ENCODE measurements at places on chromosomes 4 and X.

- no peak for DNase-seq
These were observed 225.5 kb downstream of the PARM1 start for GRCh38 chr4:75158451-75158850.

DNA sequence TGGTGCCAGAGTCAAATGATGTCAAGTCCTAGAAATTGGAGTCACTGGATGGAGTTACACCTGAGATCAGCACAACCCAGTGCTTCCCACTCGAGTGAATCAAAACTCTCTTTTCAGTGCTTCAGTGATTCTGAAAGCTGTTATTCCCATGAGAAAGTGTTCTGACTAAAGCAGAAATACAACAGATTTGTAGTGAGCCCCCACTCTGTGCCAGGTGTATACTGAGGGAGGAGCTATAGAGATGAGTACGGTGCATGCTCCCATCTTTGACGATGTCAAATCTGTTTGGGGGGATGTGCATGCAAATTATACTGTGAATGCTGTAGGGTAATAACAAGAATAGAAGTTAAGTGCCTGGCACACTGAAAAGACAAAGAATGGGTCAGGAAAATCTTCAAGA is 330.2 kb downstream of the HS3ST1 start:
- no peak for DNase-seq

DNA sequence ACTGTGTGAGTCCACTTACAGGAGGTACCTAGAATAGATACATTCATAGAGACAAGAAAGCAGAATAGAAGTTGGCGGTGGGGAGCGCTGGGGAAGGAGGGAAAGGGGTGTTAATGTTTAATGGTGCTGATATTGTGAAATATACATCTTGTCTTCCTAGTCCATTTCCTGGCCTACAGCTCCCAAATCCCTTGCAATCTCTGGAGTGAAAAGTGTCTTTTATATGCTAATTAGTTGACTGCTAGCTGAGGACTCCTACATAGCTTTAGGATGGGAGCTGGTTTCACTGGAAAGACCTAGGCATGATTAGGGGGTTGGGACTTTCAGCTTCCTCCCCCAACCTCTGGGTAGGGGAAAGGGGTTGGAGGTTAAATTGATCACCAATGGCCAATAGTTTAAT is 36.0 kb downstream of the FUNDC1 start:
- no peak for DNase-seq

- DNase-seq = no peak
These were observed 17.3 kb upstream of the FMR1 start for GRCh38 chrX:147894366-147894963.

DNA sequence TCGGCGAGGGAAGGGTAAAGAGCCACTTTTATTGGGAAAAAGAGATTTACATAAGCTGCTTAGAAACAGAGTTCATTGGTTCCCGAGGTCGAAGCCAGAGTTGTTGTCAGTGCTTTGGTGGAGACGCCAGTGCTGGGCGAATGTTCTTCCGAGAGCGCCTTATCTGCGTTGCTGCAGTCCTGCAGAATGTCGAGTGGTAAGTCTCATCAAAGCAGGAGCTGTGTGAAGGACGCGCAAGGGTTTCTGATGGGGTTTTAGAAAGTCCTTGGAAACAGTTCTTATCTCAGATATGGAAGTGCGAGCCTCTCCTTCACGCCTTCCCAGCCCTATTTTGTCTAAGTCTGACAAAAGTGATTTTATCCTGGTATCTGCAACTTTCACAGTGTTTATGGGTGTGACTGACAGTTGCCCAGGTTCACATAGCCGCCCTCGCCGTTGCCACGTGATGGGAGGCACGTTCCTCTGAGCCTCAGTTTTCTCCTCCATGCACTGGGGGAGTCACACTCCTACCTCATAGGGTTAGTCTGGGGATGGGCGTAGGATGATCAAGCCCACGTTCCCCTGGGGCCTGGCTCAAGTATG is 47.3 kb upstream of the NSG1 start:
- DNase-seq = no peak

- DNase-seq = no peak
These were observed 219.9 kb downstream of the BCOR start for GRCh38 chrX:39877905-39878304.

DNA sequence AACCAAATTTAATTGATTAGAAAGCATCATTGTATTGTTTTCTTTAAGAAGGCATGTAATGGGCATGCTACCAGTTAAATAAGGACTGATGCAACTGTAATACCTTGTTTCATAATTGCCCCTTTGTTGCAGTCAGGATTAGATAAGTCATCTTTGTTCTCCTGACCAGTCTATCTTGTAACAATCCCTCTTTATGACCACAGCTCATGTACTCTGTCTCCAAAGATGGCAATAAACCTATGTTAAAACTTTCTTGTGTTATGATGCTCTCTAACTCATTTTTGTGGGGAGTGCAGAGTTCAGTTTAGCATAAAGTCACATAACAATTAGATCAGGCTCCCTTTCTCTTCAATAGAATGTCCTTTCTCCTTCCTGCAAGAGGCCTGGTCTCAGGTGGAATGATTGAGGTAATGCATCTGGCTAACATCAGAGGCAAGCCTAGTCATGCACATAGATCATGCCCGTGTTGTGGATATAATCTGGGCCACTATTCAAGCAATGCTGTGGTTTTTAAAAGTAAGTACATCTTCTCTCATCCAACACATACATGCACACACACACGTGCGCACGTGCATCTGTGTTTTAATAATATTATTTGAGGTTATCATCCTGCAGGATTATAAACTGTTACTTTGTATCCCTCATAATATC is 45.6 kb downstream of the TMEM154 start:
- DNase-seq = peak; percentile 76

GRCh38 chr4:140799686-140800225 is 43.6 kb upstream of the TBC1D9 start:
- no peak for DNase-seq

GRCh38 chrX:9153300-9153699 is 119.4 kb upstream of the FAM9B start:
- no peak for DNase-seq

DNA sequence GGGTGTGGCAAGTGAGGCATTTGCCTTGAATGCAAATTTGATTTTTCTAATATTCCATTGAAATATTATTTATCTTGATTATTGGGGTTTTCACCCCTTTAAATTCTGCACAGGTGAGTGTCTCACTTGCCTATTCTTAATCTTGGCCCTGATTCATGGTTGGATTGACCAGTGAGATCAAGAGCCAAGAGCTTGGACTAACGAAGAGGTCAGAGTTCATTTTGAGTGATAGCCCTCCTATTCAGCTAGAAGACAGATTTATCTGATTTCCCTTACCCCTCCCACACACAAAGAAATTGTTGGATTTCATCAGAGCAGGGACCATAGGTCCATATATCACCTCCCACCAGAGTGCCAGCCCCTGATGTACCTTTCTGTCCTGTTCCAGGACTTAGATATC is 11.6 kb upstream of the ACOT9 start:
- DNase-seq = no peak

DNA sequence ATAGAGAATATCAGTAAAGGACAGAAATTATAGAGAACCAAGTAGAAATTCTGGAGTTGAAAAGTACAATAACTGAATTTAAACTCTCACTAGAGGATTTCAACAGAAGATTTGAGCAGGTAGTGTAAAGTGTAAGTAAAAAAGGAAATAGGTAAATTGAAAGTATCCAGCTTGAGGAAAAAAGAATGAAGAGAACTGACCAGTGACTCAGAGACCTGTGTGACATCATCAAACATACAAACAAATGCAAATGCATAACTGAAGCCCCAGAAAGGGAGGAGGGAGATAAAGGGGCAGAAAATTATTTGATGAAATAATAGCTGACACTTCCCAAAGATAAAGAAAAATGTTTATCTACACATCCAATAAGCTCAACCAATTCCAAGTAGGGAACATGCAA is 8.3 kb upstream of the SPON2 start:
- DNase-seq = no peak

DNA sequence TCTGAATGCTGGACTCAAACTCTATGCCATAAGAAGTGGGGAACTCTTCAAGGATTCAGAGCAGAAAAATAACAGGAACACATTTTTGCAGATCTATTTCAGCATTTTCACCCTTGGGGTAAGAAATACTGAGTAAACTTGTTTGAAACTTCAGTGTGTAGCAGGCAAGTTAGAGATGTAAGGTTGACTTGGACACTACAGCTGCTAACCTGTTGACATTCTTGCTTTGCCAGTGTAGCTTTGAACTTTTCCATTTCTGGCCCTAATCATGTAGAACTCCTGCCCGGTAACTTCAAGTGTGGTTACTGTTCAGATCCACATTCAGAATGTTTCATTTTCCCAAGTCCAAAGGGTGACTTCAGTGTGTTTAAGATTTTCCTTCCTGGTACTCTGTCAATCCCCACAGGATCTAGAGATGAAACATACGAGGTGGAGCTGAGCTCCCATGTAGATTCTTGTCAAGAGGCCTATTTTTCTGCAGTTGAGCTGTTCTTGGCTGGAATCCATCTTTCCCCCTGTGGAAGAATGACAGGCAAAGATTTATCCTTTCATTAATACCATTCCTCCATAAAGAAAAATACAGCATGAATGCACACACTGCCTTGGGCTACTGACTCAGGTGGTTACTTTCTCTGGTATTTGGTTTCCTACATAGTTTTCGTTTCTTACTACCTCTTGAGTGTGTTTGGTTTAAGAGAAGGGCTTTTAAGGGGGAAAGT is 34.1 kb downstream of the FHDC1 start:
- no peak for DNase-seq

- no peak for DNase-seq
These were observed 926.1 kb downstream of the ADGRL3 start for GRCh38 chr4:62126064-62126732.

- DNase-seq = no peak
These were observed 484.1 kb downstream of the TRIML1 start for GRCh38 chr4:188623314-188623854.

GRCh38 chrX:107384397-107385105 is 64.9 kb upstream of the FRMPD3 start:
- DNase-seq = no peak

DNA sequence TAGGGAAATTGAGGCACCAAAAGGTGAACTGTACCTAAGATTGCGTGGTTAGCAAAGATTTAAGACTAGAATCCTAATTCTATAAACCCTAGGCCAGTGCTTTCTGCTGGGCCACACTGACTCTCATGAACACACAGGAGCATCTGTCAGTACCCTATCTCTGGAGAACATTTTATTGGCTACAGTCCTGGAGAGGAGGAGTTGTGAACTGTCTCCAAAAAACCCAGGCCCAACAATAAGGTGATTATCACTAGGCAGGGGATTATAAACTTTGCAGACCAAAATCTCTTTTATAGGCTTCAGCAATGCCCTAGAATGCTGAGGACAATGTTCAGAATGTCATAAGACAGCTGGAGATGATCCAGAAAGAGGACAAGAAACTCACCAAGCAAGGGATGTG is 24.1 kb downstream of the OPHN1 start:
- no peak for DNase-seq

GRCh38 chrX:18290200-18290599 is 64.3 kb downstream of the SCML2 start:
- no peak for DNase-seq

DNA sequence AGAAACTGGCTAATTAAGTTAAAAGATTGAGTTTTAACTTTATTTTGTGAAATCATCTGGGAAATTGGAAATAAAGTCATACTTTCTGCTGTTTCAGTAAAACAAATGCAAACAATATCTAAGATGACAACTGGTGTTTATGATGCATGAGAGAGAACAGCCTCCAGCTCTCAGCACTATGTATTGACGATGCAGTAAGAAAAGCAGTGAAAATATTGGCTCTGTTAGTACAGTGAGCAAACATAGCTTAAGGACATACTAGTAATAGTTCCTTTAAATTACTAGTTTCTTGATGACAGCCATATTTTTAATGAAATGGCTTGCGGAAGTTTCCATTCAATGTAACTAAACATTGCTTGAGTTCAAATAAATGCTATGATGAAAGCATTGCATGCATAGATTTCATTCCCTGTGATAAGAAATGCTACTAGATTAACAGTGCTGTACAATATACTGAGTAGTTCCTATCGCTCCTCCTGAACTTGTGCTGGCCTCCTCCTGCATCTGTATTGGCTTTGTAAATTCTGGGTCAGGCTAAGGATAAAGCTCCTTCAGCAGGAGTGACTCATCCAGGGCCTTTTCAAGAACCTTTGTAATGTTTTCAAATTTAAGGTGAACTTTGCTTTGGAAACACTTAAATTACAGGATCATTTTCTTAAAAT is 11.6 kb downstream of the ARHGAP24 start:
- no peak for DNase-seq

GRCh38 chr4:7062816-7063215 is 5.0 kb downstream of the GRPEL1 start:
- DNase-seq = no peak

DNA sequence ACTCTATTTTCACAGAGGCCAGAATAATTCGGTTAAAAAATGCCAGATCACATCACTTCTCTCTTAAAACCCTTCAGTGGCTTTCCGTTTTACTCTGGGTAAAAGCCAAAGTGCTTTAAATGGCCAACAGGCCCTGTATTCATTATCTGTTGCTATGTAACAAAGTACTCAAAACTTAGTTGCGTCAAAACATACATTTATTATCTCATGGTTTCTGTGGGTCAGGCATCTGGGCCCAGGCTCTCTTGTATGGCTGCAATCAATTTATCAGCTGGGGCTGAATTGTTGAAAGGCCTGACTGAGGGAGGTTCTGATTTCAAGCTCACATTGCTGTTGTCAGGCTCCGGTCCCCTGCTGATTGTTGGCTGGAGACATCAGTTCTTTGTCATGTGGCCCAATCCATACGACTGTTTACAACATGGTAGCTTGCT is 72.7 kb upstream of the H2AZ1 start:
- DNase-seq = no peak

DNA sequence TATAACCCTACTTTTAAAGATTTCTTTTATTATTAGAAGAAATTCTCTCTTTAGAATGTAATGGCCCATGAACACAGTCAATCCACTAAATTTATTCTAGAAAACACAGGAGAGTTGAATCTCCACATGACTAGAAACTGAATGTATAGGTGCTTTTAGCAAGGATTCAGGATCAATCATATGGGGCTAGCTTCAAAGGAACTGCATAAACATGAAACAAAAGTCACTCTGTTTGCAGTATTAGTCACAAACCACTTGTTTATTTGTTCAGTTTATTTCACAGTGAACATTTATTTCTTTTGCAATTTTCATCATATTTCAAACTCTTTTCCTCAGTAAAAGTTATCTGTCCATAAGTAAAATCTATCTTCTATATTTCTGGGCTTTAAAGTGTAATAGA is 1604.6 kb downstream of the PCDH18 start:
- no peak for DNase-seq

- no peak for DNase-seq
These were observed 195.7 kb downstream of the ARHGAP10 start for GRCh38 chr4:147927377-147928137.

- DNase-seq = no peak
These were observed 247.7 kb upstream of the ARSJ start for GRCh38 chr4:114226968-114227760.

- DNase-seq = peak; percentile 10
These were observed 22.0 kb downstream of the DYNLT3 start for GRCh38 chrX:37825215-37825842.

GRCh38 chrX:97358941-97359340 is 475.2 kb downstream of the RPA4 start:
- no peak for DNase-seq

GRCh38 chr4:87965501-87965975 is 10.0 kb upstream of the SPP1 start:
- DNase-seq = no peak

GRCh38 chr4:142721187-142721586 is 124.9 kb downstream of the INPP4B start:
- DNase-seq = no peak

- DNase-seq = no peak
These were observed 41.8 kb downstream of the PHEX start for GRCh38 chrX:22073928-22074327.

GRCh38 chrX:139882299-139882698 is 50.6 kb downstream of the ATP11C start:
- no peak for DNase-seq
